Left renal cortex interstitium (tissue), 4 donors: ENCODE measurements at places on chromosomes 12 and 14. TPM values are rescaled to one million over a fixed set of nuclear protein-coding genes. Genes with fewer than 3 reads are reported as not detected.

The TPH2 gene
- polyA plus RNA-seq = not detected

The PLA2G1B gene
- polyA plus RNA-seq = 0.75 TPM

The GSG1 gene
- polyA plus RNA-seq = 0.62 TPM

DNA sequence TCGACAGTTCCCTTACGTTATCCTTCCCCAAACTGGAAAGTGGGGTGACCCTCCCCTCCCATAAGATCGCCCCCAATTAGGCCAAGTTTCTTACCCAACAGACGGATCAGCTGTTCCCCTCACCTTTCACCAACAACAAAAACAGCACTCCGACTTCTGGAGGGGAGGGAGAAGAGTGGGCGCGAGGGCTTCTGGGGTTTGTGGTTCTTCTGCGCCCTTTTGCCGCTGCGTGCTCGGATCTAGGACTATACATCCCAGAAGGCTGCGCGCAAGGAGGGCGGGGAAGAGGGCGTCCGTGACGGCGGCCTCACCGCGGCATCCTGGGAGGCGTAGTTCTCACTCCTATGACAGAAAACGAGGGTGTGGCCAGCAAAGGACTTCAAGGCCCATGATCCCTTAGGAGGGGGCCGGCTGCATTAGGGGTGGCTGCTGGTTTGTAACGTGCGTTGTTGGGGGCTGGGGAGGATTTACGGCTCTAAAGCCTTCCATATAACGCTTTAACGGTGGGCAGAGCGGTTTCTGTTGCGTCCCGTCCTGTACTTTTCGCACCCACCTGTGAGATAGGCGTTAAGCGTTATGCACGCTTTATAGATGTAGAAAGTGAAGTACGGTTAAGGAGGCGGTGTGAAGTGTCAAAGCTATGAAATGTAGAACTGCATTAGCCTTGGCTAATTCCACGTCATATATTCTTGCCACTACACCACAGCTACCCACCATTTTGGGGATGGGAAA is at the start of gene CALCOCO1:
Gene CALCOCO1 (minus strand): TSS at position 143 of the 732 bp plus-strand sequence. CDS start 2,210 bp downstream, outside the sequence.
- peak; percentile 84 for DNase-seq

GRCh38 chr14:34539407-34540180 is at the start of gene EAPP:
Gene EAPP, minus strand, starts transcription at chr14:34539701. Its CDS starts 73 bp downstream, at chr14:34539628.
- peak; percentile 96 for DNase-seq

DNA sequence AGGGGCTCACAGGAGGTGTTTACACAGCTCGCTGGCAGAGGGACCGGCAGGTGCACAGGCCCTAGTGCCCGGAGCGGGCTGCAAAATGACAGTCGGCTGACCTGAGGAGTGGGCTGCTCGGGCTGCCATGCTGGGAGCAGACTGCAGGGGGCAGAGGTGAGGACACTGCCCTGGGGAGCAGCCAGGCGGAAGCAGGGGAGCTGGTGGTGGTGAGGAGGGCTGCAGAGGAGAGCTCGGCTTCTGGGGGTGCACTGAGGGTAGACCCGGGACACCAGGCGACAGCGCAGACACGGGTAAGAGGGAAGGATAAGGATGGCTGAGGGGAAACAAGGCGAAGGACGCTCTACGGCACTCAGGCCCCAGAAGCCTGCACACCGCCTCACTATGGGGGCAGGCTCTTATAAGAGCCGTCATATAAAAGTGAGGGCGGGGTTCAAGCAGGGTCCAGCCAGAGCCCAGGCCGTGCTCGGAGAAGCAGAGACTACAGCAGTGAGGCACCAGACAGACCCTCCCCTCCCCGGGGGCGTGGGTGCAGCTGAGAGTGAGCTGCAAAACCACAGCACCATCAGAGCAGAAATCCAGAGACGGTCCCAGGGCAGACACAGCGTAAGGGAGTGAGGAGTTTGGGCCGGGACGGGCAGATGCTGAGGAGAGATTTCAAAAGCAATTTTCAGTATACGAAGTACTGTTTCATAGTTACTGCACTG is 62.5 kb downstream of the CCDC88C start:
- no peak for DNase-seq

GRCh38 chr12:51323966-51324895 is at the start of gene BIN2:
Gene BIN2, minus strand, starts transcription at chr12:51324174. Its CDS starts 72 bp downstream, at chr12:51324102.
- DNase-seq = no peak

- no peak for DNase-seq
Observed at GRCh38 chr14:76486251-76486743, 110.4 kb downstream of the ESRRB start.

GRCh38 chr12:98244136-98244535 is 271.3 kb upstream of the TMPO start:
- no peak for DNase-seq

DNA sequence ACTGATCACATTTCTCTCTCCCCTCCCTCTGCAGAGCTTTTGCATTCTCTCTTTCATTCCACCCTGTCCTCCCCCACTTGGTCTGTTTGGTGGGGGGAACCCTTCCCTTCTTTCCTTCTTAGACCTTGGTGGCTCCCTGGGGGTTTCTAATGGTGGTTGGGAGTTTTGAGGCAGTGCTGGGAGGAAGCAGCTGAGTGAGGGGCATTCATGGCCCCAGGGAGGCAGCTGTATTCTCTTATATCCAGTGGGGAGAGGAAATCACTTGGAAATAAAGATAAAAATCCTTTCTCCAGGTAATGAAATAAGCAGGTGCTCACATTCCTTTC is 13.3 kb downstream of the NGDN start:
- DNase-seq = no peak
